T-helper 2 cell (primary cell): ENCODE measurements at places on chromosomes 3 and 15.

DNA sequence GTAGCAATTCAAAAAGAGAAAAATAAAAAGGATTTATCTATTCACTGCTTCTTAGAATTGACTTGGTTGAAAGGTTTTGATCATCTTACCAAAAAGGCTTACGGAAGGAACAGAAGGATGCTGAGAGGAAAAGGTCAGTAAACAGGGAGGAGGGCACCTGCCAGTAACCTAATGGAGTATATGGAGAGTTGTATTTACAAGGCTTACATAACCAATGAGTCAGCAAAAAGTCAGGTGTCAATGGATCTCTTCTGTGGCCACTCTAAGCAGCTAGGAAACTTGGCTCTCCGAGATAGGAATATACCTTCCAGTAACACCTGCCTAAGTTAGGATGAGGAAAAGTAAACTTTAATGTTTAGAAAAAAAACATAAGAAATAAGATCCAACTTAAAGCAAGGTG lies 80.5 kb upstream of the PLXND1 start:
- no peak for DNase-seq

DNA sequence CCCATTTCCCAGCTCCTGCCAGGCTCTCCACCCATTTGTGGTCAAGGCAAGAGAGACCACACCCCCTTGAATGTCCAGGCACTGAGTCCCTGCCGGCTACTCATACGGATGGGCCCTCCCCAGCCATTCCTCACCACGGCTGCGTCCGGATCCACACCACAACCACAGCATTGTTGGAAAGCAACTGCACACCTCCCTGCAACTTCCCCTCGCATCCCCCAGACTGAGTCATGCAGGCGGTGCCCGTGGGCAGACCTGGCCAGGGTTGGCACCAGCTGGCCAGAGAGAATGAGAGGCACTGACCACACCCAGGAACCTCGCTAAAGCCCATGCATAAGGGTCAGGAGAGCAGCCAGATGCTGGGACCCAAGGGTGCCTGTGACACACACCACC lies 30.5 kb downstream of the LOXL1 start:
- DNase-seq = no peak

GRCh38 chr3:176147251-176147650 lies 1050.0 kb downstream of the TBL1XR1 start:
- no peak for DNase-seq

GRCh38 chr3:73536952-73537351 lies 87.8 kb downstream of the PDZRN3 start:
- DNase-seq = no peak

GRCh38 chr3:5321666-5322340 lies 134.3 kb downstream of the EDEM1 start:
- DNase-seq = no peak

- DNase-seq = no peak
These were observed 149.7 kb upstream of the SYNPR start for GRCh38 chr3:63128380-63128779.

- DNase-seq = no peak
These were observed 342.0 kb upstream of the NR2F2 start for GRCh38 chr15:95988574-95988887.

- DNase-seq = no peak
These were observed 25.0 kb upstream of the RFTN1 start for GRCh38 chr3:16538507-16538906.

DNA sequence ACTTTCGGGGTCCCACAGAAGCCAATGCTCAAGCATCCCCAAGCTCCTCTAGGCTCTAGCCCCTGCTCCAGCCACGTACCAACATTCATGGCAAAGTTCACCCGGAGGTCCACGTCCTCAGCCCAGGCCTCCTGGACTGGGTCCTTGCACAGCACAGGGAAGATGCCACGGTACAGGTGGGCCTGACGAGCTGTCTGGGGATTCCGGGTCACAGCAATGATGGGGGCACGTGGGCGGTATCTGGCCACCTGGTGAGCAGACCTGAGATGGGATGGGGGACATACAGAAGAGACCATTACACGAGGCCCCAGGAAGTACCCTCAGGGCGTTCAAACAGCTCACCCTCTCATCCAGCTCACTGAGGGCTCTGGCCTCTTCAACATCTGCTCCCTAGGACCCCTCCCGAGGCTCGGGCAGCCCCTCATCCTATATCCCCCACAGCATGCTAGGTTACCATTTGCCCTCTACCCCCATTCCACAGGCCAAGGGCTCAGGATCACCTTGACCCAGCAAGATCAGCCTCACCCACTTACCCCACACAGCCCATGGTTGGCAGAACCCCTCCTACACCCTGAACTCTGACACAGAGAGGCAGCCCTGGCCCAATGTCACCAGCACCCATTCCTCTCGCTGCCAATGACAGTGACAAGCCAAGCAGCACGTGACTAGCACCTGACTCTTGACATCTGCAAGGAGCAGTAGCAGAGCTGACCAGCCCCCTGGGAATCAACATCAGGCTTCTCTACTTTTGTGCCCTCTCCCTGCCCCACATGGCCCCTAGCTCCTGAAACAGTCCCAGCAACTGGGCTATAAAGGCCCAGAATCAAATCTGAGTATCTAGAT lies 3.0 kb upstream of the GRAMD2A start:
- no peak for DNase-seq

GRCh38 chr3:156493887-156494286 lies 61.0 kb downstream of the SSR3 start:
- no peak for DNase-seq

- no peak for DNase-seq
These were observed 148.1 kb downstream of the NEK11 start for GRCh38 chr3:131174752-131175151.

DNA sequence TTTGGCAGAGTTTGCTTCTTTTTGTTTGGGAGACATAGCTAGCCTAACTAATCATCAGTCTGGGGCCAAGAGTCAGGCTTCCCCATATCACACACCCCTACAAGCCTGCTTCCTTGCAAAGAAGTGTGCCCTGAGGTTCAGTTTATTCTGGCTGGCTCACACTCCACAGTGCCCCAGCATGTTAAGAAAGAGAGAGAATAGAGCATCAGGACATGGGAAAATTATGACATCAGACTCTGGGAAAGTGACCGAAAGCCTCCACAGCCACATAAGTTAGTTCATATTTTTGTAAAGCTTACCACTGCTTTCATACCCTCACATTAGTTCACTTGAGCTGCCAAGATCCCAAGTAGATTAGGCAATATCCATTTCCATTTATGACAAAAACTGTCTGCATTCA lies 63.0 kb upstream of the CFAP161 start:
- no peak for DNase-seq

GRCh38 chr3:155208183-155208800 lies 85.2 kb downstream of the STRIT1 start:
- no peak for DNase-seq

- DNase-seq = no peak
These were observed 496.9 kb downstream of the CADM2 start for GRCh38 chr3:85455561-85456200.

- DNase-seq = no peak
These were observed 2.7 kb upstream of the TMEM87A start for GRCh38 chr15:42275780-42276391.

GRCh38 chr3:47073685-47074084 lies 90.2 kb downstream of the SETD2 start:
- DNase-seq = no peak

DNA sequence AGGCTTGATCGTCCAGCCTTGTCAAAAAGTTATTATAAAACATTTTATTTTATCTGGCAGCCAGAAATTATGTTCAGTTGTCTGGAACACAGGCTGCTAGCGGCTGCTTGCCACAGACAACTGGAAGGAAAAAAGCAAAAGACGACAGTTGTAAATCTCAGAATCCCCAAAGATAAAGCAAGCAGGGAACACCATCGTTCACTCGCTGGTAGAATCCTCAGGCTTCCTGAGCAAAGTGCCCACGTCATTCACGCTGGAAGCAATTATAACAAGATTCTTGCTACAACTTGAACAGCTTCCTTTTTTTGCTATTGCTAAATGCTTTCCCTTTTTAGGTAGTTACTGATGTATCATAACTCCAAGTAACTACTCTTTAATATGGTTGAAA lies 33.6 kb downstream of the ADAMTS17 start:
- DNase-seq = no peak

DNA sequence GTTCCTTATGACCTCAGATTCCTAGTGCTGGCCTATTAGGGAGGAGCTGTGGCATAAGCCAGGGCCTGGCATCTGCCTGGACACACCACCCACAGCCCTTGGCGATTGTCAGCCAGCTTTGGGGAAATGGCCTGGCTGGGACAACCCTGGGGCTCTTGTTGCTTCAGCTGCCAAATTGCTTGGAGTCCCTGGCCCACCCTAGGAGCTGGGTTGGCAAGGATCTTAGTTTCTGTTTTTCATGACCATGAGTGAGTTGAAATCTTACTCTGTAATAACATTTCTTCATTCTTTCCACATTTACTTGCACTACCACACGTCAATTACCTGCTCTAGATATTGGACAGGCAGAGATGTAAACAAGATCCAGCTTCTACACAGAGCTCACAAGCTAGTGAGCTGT lies 1.9 kb upstream of the MYZAP start:
- DNase-seq = no peak

DNA sequence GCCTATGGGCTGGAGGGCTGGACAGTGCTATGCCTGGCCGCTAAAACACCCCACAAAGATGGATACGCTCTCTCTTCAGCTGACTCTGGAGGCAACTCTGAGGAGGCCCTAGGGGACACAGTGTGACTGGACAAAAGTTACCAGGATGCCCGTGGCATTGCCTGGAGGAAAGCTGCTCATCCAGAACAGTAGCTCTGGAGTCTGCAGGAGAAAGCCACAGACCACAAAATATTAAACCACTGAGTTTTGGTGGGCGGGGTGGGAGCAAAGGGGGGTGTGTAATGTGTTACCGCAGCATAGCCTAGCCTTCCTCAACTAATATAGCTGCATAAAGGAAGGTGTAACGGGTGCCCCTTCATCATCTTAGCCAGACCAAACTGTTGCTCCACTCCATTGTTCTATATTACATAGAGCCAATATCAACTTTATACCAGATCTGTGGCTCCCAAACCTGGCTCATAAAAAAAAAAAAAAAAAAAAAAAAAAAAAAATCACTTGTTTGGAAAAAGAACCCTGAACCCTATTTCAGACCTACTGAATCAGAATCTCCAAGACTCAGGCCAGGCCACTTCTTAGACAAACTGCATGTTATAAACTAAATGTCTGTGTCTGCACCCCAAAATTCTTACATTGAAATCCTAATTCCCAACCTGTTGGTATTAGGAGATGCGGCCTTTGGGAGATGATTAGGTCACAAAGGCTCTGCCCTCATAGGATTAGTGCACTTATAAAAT lies 132.6 kb downstream of the TNIK start:
- no peak for DNase-seq

DNA sequence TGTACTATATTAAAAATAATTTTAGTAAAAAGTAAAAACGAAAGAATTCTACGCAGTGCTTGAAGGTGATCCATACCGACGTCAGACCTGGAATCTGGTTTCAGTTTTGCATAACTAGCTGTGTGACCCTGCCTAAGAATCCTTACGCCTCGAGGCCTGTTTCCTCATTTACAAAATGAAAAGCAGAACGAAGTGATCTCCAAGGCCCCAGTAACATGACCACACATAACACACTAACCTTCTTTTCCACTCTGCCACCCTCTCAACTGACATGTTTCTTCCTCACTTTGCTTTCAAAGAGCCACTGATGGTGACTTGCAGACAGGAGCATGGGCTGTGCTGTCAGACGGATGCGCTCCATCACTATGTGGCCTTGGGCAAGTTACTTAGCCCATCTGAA lies 4.8 kb downstream of the MESD start:
- DNase-seq = no peak

DNA sequence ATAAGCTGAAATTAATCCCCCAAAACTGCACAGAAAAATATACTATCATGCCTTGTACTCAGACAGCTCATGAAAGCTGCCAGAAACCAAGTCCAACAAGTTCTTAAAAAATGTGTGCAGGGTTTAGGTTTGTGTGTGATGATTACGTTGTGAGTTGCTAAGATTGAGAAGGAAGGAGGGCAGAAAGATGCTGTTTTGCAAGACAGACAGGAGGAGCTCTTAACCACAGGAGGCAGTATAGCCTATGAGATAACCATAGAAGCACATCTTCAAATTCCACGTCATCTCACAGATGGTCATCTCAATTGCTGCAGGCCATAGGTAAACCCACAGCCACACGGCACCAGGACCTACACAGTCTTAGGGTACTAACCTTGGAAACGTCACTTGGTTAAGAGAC lies 191.9 kb downstream of the STT3B start:
- DNase-seq = peak; percentile 63

GRCh38 chr15:75751116-75751875 lies 38.6 kb upstream of the CSPG4 start:
- DNase-seq = no peak

DNA sequence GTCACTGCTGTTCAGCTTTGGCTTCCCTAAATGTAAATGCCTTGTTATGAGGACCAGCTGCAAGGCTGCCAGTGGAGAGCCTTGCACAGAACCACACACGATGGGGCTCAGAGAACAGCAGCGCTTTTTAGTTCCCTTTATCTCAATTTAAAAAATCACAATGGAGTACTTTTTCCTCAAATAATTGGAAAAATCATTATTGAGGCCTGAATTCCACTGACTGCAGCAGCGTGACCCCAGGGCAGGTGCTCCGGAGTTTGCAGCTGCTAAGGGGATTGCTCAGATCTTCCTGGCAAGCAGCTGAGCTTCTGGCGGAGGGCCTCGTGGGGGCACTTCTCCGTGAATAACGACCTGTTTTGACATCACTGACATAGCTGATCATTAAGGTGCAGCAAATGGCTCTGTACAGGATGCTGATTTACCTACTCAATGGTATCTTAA lies 245.6 kb upstream of the TRIM42 start:
- DNase-seq = no peak

GRCh38 chr15:99509686-99510461 lies 55.9 kb upstream of the MEF2A start:
- DNase-seq = no peak

GRCh38 chr3:14397940-14398796 lies 4.2 kb upstream of the SLC6A6 start:
- no peak for DNase-seq

DNA sequence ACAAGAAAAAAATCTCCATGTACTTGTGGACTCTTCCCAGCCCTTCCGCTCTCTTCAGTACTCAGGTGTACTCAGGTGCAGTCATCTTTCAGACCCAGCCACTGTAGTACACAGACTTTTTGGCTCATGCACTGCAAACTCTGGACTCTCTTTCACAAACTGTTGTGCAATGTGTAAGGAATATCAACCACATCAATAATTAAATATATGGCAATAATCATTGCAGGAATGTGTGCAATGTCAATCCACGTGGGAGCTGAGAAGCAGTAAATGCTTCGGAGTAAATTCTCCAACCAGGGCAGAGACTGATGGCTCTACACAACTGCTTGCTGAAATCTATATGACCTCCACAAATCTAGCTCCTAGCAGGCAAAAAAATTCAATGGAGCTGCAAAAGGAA lies 287.3 kb upstream of the COL8A1 start:
- DNase-seq = no peak

- no peak for DNase-seq
These were observed 28.5 kb downstream of the DNAJC13 start for GRCh38 chr3:132445817-132446216.
